Suprapubic skin (tissue), 4 donors: ENCODE measurements at places on chromosomes 2 and 18.

DNA sequence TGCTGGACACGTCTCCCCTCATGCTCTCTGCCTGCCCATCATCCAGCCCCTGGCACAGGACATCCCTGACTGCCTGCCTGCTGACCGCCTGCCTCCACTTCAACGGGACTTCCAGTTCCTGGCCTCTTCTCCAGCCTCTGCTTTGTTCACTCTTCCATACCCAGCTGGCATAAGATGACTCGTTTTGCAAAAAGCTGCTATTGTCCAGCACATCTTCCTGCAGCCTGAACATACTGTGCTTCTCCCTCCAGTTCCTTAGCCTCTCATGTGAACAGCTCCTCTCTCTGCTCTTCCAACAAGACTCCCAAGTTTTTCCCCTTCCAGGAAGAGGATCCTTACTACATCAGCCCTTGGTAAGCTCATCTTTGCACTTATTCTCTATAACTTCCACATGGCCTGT lies 62.4 kb upstream of the SKOR2 start:
- H3K27me3 ChIP-seq, result no peaks in the 10 kb centered on the region
- no peaks in the 10 kb centered on the region for H3K36me3 ChIP-seq
- no peak overlapping the region for H3K4me3 ChIP-seq
- no peak for DNase-seq

GRCh38 chr18:50651334-50651733 lies 91.4 kb downstream of the MAPK4 start:
- peaks cover 2% of the 10 kb centered on the region for H3K4me1 ChIP-seq
- no peaks in the 10 kb centered on the region for H3K27me3 ChIP-seq

DNA sequence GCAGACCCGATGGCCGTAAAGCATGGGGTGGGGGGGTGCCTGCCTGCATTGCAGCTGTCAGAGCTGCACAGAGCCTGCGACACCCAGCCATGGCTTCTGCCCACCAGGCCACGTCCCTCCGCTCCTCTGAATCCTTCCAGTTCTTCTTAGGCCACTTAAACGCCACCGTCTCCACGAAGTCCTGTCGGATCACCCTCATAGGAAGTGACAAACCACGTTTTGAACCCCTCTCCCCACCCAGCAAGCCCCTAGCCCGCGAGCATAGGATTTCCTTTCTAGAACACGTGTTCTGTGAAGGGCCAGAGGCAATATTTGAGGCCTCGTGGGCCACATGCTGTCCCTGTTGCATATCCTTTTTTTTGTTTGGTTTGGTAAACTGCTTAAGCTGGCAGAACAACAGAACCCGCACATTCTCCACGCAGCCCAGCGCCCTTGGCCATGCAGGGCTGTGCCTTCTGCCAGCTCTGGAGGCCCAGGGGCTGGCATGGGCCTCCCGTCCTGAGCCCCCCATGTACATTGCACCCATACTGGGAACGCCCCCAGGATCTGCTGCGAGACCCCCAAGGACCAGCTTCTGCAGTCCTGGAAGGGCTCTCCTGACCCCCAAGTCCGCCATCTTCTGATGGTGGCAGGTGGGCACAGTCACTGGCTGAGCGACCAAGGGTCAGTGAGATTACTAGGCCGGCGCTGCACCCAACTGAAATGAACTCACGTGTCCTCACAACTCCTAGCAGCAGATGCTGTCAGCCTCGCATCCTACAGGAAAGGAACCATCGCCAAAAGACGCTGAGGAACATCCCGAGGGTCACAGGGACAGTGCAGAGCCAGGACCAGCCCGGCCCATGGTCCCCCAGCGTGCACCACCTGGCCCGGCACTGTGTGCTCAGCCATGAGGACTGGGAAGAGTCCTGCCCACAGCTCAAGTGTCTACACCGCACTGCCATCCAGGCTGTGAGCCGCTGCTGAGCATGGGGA lies 35.1 kb downstream of the ADI1 start:
- H3K27ac ChIP-seq, result no peak overlapping the region
- peaks cover 18% of the 10 kb centered on the region for H3K4me1 ChIP-seq
- H3K36me3 ChIP-seq, result peaks cover 42% of the 10 kb centered on the region
- no peak overlapping the region for H3K4me3 ChIP-seq

DNA sequence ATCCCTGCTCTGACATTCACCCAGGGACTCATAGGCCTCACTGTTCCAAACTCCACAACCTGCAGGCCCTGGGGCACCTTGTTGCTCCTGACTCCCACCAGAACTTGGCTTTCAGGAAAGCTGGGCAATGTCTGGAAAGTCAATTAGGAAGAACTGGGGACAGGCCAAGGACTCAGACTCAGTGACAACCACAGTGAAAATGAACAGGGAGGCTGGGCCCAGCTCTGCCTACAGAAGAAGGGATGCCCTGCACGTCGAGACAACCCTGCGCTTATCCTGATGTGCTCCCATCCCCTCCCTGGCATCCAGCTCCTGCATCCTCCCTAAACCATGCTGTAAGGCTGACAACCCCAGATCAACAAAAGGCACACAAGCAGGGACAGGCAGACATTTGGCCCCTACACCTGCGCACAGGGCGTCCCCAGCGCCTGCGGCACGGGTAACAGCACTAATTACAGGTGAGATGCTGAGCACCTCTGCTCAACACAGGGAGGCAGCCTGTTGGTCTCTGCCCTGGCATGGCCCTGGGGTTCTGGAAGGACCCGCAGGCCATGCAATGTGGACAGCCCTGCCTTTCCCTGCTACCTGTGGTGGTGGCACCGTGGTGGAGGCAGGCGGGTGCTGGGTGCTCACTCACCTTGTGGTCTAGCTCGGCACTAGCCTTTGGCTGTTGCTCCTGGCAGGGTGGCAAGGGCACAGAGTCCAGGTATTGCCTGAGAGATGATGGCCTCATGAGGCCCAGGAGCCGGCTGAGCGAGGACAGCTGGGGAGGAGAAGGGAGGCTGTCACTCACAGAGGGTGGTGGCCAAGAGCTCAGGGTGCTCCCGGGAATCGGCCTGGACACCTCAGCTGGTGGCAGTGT lies 23.6 kb upstream of the SEMA4C start:
- peaks cover 89% of the 10 kb centered on the region for H3K4me1 ChIP-seq
- H3K4me3 ChIP-seq, result no peak overlapping the region
- no peaks in the 10 kb centered on the region for H3K27me3 ChIP-seq
- H3K36me3 ChIP-seq, result no peaks in the 10 kb centered on the region
- peak overlapping the region; percentile 42 for H3K27ac ChIP-seq

DNA sequence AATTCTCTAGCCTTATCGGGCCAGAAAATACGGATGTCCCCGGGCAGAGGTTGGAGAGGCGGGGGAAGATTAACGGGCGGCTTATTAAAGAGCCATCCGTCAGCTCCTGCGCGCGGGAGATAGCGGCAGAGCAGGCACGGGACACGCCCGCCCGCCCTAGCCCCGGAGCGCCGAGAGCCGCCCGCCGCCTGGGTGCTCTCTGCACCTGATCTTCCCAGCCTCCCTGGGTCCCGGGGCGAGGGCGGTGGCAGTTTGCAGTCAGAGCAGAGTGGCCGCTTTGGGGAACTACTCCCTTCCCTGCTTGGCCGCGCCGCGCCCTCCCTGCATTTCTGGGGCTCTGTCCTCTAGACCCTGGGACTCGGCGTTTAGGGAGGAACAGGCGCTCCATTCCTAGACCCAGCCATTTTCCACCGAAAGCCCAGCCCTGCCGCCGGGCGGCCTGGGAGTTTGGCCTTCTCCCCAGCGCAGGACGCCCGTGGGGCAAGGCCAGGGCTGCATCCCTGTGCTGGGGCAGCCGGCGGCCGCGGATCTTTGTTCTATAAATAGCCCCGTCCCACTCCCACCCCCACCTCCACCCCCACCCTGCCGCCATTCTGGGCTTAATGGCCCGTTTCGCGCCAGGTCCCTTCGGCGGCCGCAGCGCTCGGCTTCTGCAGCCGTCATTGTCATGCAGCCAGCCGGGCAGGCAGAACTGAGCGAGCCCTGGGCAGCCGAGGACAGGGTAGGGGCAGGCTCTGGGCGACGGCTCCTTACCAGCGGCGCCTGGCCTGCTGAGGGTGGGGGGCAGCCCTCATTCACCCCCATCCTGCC lies 6.6 kb downstream of the GAD1 start:
- H3K27me3 ChIP-seq, result peaks cover 91% of the 10 kb centered on the region
- H3K36me3 ChIP-seq, result no peaks in the 10 kb centered on the region
- no peak overlapping the region for H3K27ac ChIP-seq
- DNase-seq, result no peak
- peak overlapping the region; percentile 45 for H3K4me3 ChIP-seq

DNA sequence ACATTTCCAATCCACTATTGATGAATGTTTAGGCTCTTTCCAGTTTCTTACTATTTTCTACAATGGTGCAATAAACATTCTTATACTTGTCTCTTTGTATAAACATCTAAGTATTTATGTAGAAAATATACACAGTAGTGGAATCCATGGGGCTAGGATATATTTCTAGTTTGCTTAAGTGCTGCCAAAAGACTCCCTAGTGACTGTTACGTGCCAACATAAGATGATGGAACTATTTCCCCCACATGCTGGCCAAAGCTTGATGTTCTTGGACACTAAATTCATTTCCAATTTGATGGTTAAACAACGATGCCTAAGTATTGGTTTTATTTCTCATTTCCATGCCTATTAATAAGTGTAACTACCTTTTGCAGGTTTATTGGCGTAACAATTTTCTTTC lies 378.4 kb upstream of the HNRNPA3 start:
- no peaks in the 10 kb centered on the region for H3K4me1 ChIP-seq
- no peak overlapping the region for H3K27ac ChIP-seq
- no peaks in the 10 kb centered on the region for H3K36me3 ChIP-seq
- DNase-seq, result no peak
- no peak overlapping the region for H3K4me3 ChIP-seq

- peaks cover 12% of the 10 kb centered on the region for H3K4me1 ChIP-seq
- H3K27me3 ChIP-seq, result no peaks in the 10 kb centered on the region
- peak; percentile 72 for DNase-seq
- no peak overlapping the region for H3K4me3 ChIP-seq
- peak overlapping the region; percentile 65 for H3K27ac ChIP-seq
Measured at GRCh38 chr18:3652380-3653262, 202.6 kb downstream of the TGIF1 start.
